Stimulated activated CD8-positive, alpha-beta memory T cell treated with anti-CD3 and anti-CD28 coated beads, Interleukin-4, amount 100 ng/mL, for 4 hours (primary cell): ENCODE measurements at places on chromosomes 5 and 9.

- no peak for DNase-seq
These were observed 205.8 kb upstream of the KIF2A start for GRCh38 chr5:62100201-62100600.

DNA sequence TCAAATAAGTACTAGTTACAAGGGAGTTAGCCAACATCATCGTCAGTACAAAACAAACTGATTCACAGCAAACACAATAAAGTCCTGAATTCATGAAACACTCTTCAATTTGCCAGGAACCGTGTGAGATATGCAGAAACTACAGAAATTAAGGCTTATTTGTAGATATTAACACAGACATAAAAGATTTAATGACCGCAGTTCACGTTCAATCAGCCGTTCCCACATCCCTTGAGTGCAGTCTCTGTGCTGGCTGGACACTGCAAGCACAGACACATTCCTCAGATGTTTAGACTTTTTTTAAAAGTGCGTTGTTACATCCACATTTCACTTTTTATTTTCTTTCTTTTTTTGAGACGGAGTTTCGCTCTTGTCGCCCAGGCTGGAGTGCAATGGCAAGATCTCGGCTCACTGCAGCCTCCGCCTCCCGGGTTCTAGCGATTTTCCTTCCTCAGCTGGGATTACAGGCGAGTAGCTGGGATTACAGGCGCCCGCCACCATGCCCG lies 566 bp upstream of the CEP78 start:
- no peak for DNase-seq

DNA sequence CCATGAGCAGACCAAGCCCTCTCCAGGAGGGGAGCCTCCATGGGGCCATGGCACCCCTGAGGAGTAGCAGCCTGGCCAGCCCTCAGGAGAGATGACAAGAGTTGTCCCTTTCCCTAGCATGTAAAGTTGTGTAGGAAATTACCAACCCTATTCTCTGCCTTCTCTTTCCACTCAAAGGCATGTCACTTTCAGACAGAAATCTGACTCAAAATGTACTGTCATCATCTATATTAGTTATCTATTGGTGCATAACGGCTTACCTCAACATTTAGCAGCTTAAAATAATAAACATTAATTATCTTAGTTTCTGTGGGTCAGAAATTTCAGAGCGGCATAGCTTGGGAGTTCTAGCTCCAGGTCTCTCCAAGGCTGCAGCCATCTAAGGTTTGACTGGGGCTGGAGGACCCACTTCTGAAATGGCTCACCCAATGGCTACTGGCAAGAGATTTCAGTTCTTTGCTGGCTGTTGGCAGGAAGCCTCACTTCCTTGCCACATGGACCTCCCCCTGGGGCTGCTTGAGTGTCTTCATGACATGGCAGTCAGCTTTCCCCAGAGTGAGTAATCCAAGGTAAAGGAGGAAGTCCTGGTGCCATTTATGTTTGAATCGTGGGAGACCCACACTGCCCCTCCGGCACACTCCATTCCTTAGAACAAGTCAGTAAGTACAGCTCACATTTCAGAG lies 632.3 kb downstream of the CCDC171 start:
- no peak for DNase-seq

GRCh38 chr5:36605241-36605640 lies 1.2 kb upstream of the SLC1A3 start:
- no peak for DNase-seq

DNA sequence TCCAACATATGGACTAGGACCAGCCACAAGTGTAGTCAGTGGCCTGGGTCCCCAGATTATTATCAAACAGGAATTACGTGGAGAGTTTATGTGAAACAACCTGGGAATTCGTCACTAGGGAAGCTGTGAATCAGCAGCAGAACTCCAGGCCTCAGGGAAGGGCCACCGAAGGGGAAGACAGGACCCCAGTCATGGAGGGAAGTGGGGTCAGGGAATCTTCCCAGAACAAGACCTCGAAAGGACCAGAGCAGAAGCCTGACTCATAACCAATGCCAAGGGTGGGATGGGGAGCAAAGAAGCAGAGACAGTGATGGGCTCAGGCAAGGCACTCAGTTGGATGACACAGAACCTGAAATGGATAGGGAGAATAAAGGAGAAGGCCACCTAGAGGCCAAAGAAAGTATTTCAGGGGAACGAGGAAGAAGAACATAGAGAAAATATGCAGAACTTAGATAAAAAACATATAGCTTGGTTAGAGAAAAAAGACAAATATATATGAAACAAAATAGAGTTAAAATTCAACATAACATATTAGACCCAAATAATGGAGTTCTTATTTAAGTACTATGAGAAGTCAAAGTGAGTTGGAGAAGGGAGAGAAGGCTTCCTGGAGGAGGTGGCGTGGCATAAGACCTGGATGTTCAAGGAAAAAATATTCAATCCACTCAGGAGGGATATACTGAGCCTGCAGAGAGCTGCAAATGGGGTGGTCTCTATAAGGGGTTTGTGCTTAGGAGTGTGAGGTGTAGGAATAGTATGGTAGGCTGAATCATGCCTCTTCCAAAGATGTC lies 66.7 kb upstream of the CAST start:
- DNase-seq = no peak

GRCh38 chr9:96025995-96026602 lies 150.6 kb downstream of the ERCC6L2 start:
- no peak for DNase-seq

GRCh38 chr9:34514816-34515215 lies 8.0 kb downstream of the ENHO start:
- no peak for DNase-seq

GRCh38 chr5:154737667-154738320 lies 17.4 kb upstream of the LARP1 start:
- DNase-seq = no peak

GRCh38 chr5:107772418-107773310 lies 101.9 kb upstream of the EFNA5 start:
- no peak for DNase-seq

DNA sequence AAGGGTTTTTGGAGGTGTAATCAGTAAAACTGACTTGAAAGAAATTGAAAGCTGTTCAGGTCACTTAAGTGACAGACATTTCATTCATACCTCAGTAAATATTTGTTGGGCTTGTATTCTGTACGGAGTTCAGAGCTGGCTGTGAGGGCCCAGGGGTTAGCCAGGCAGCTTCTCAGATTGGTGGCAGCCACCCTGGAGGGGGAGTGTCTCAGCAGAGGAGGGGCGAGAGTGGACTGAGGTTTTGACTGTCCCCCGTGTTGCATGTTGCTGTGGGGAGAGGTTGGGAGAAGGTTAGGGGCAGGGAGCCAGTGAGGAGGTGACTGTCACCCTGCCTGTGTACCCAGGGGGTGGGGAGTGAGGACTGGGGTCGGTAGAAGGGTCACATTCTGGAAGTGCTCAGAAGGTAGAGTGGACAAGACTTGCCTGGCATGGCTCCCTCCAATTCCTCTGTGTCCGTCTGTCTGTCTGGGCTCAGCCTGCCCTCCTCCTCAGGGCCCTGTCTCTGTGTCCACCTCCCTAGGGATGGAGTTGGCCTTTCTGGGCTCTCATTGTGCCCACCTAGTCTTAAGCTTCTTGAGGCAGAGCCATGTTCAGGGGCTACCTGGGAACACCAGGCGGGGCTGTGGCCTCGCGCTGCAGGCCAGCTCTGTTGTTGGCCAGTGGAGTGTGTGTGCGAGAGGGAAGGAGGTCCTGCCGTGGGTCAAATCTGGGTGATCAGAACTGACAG lies 4.4 kb downstream of the PHF2 start:
- no peak for DNase-seq

DNA sequence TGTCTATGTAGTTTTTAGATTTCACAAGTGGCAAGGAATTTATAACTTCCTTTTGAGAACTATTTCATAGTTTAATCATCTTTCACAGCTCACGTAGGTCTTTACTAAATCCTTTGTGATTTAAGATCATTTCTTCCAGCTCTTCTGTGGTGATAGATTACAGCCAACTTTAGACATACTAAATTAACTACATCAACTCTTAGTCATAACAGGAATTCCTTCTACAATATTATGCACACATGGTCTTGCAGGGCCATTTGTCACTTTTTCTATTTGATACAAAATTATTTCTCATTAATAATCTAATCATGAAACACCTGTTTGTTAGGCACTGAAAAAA lies 208.4 kb downstream of the PDE4D start:
- DNase-seq = no peak

DNA sequence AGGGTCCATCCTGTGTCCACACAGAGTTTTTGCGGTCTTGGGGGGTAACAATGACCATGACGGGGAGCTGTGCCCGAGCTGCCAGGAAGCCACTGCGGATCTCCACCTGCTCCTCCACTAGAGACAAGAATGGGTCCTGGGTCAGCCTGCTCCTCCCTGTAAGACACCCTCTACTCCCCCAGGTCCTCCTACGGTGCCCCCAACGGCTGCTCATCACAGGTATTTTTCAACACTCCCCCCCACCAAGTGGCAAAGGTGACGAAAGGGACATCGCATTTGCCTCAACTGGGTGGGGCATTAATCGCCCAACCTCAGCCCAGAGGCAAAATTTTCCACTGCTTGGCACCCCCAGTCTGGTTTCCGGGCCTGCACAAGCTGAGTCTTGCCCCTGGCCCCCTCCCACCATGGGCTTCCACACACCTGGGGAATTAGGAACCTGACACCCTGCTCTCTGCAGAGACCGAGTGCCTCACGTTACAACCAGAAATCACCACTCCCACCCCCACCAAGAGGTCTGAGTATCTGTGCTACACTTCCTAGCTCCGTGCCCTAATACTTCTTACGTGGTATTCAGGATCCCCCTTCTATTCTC lies 9.6 kb downstream of the NOL6 start:
- no peak for DNase-seq

- no peak for DNase-seq
These were observed 77.9 kb downstream of the FNBP1 start for GRCh38 chr9:129964901-129965734.

DNA sequence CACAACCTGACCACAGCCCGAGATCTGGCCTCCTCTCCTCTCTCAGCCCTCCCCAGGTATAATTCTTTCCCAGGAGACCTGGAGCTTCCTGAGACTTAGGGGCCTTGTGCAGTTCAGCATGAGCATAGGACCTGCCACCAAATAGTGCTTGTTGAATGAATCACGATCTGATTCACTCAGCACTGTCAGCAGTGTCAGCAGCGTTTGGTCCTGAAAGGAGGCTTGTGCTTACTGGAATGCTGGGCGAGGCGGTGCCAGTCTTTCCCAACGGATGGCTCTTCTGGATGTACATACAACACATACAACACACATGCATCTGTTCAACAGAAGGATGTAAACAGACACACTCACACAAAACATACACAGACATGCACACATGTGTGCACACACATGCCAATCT lies 173.3 kb downstream of the COL23A1 start:
- DNase-seq = no peak

GRCh38 chr5:150117945-150118560 lies 31.7 kb upstream of the CSF1R start:
- DNase-seq = no peak
